ENCODE measurements at places on chromosomes 7 and 10.
A peak's percentile ranks its signal among the peaks of the same experiment; 100 is the strongest.

DNA sequence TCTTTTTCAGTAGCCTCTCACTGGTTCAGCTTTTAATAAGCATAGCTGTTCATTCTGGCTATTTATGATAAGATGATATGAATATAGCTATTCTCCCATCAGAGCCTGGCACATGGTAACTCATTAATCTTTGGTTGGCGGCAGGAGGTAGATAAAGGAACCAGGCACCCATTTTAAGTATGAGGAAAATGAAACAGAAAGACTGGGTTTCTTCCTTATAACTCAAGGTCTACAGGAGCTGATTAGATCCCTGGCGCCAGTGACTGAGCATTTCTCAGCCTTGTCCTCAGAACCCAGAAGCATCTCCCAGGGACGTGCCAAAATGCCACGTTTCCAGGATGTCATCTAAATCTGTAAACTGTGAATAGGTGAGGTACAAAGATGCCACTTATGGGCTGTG lies 141.9 kb downstream of the TCF7L2 start:
- DNase-seq, result no peak

DNA sequence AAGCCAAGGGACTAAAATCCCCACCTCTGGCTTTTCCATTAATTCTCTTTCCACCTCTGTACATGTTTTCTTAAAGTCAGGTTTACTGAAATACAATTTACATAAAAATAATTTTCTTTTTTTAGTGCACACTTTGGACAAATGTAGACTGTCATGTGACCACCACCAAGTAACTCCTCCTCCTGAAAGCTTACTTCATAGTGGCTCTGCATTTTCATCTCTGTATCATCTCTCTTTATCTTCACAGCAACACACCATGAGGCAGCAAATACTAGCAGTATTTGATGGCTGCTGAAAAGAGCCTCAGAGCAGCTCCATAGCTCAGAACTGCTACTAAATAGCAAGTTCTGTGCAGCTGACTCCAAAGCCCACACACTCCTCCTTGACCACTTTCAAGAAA lies 17.3 kb downstream of the WDFY4 start:
- no peak for DNase-seq

- no peak for DNase-seq
These were observed 56.9 kb downstream of the GRB10 start for GRCh38 chr7:50725774-50726173.

GRCh38 chr10:71205468-71205867 lies 6.9 kb upstream of the UNC5B start:
- DNase-seq, result no peak

GRCh38 chr10:5742116-5742515 lies 57.5 kb downstream of the TASOR2 start:
- DNase-seq, result no peak

GRCh38 chr7:14242175-14242574 lies 252.7 kb upstream of the ETV1 start:
- DNase-seq, result no peak

DNA sequence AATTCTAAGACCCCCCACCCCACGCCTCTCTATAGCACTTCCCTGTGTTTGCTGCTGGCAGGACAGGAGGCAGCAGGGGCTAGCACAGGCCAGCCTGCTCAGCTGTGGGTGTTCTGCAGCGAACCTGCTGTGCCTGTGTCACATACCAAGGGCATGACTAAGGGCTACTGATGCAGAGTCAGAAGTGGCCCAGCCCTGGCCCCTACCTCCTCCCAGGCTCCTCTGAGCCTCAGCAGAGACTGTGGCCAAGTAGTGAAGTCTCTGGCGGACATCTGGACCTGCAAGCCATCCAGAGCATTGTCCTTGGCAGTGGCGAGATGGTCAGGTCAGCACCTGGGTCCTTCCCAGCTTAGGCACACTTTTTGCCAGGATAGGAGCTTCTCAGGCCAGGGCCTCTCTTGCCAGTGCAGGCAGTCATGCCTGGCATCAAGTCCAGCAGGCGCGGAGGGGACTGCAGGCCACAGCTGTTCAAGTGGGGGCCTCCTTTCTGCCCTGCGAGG lies 116.3 kb upstream of the RET start:
- DNase-seq, result no peak

- DNase-seq, result peak; percentile 63
These were observed 130.6 kb downstream of the SPAG6 start for GRCh38 chr10:22475651-22476600.

GRCh38 chr7:141287936-141288335 lies 214.1 kb downstream of the TMEM178B start:
- DNase-seq, result no peak

DNA sequence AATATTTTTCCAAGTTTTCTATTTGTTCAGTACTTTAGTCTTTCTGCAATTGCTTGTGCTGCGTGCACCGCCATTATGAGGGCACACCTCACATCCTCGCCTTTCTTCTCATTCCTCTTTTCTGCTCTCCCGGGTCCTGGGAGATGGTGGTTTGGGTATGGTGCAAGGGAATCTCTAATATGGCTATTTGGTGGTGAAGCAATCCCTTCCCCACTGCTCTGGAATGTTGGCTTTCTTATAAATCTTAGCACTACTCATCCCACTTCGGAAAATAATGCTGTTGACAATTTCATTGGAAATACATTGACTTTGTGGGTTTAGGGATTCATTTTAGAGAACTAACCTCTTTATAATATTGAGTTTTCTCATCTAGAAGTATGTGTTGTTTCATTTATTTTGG lies 1.9 kb upstream of the GCK start:
- DNase-seq, result no peak

DNA sequence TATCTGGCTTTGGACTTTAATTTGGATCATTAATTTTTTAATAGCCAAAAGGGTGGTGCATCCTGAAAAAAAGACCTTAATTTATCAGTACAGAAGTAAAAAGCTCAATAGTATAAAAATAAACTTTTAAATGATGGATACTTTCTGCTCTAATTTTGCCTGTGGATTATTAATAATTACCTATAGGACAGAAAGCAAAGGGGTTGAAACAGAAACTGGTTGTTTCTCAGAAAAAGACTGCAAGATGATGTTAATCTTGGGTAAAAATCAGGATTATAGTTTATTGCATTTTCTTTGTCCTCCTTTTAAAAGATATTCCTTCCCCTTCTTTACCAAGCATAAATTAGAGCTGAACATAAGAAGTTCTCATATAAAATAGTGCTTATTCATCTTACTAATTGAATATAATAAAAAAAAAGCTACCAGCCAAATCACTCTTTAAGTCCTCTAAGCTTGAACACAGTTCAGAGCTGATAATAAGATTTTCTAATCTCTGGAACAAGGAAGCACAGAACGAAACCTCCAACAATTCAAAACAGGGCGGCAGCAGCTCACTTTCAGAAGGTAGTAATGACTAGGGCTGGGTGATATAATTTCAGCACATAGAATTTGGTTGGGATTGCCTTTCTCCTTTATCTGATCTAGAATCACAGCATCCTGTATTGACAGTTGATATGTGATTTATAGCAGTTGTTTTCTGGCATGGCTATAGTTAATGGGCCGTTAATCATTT lies 8.1 kb upstream of the GPR85 start:
- no peak for DNase-seq

DNA sequence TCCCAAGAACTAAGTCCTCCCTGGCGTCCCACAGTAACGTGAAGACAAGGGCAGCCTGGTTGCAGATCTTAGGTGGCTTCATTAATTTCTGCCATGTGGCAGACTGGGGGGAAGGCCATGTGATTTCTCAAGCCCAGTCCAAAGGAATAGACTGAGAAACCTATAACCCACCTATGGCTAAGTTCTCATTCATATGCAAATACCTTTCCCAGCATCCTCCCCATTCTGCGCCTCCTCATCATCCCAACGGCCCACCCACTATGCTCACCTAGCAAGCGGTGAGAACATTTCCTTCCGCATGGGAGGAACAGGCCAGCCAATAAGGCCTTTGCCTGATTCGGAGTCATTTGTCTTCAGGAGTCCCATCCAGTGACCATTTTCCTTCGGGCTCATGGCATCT lies 8.2 kb upstream of the CLEC2L start:
- no peak for DNase-seq

DNA sequence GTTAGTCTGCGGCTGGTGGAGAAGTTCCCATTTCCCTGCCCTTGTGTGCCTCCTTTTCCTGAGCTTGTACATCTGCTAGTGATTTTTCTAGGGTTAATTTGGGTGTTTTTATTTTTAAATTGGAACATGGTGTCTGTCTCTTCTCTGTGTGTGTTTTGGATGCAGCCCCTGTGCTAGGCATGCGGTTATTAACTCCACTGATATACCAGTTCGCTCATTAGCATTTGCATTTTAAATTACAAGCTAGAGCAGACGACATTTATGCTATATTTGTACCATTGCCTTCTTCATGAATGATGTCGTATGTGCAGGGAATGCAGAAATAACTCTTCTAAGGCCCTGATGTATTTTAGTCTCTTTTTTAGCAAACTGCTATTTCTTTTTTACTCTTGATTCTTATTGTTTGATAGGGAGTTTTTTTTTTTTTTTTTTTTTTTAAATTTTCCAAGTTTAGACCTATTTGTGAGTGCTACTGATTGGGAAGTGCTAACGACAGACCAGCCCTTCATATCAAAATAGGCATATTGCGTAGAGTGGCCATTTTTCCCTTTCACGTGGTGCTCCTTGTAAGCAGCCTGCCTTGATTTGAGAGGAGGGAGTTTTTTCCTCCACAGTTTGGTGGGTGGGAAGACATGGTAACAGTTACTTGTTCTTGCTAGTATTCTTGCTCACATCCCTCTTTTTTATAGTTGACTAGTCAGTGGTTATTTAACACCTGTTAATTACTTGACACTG lies 89.6 kb downstream of the LRRC4 start:
- no peak for DNase-seq

DNA sequence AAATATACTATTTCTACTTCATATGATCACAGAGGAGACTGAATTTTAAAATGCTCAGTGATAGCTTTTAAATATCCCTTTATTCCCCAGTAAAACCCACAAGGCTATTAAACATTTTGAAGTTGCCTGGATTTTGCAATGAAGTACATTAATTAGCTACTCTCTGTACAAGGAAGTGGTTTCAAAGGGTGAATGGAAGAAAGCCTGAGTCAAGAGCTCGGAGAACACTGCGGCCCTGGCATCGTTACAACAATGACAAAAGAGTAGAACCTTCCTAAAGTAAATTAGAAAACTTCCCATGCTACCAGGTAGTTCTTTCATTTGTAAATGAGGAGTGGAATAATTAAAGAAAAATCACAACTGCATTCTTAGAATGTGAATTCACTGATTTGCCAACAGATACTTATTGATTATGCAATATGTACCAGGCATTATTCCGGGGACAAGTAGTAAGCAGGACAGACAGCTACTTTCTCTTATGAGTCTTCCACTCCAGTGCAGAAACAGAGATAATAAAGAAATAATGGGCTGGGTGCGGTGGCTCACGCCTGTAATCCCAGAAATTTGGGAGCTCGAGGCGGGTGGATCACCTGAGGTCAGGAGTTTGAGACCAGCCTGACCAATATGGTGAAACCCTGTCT lies 63.0 kb downstream of the ZNF22 start:
- DNase-seq, result no peak

GRCh38 chr10:131149111-131149510 lies 162.4 kb downstream of the TCERG1L start:
- no peak for DNase-seq

DNA sequence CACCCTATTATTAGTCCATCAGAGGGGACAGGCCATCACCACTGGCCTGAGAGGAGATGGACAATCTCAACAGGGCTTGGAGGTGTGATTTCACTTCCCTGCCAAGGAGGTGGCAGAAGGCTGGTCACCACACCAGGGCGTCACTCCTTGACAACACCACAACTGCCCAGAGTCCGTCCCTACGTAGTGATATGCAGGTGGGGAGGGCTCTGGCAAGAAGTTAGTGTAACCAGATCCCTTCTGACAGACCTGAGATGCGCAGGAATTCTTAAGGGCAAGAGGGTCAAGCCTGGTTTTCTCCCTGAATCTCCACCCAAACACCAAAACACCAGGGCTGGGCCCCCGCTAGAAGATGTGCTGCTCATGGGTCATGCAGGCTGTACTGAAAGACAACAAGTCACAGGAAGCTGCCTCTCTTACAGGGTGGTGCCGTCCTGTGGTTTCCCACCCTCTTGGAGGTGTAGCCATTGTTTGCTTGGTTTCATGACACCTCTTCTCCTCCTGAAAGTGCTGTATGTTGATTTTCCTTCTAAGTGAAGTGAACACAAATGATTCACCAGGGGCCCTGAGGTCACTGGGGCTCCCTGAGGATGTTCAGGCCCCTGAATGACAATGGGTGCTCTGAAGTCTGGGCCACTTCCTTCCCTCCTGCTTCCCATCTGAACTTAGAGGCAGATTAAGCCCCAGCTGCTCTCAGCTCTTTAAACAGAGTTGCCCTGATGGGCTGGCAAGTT lies 27.1 kb downstream of the ATXN7L1 start:
- peak; percentile 79 for DNase-seq

DNA sequence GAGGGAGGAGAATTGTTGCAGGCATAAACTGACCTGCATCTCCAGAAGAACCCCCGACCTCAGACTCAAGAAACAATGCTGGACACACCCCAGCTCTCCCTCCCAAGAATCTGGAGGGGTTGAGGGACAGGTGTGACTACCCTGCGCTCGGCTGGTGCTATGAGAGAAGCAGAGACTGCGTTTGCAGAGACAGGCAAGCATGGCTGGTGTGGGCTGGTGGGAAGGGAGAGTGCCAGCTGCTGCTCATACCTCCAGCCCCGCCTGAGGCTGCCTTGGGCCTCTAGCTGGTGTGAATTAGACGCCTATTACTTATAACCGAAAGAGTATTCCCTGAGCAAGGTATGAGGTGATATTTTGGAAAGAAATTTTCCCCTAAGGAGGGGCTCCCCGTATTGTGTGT lies 48.3 kb upstream of the DDC start:
- no peak for DNase-seq

DNA sequence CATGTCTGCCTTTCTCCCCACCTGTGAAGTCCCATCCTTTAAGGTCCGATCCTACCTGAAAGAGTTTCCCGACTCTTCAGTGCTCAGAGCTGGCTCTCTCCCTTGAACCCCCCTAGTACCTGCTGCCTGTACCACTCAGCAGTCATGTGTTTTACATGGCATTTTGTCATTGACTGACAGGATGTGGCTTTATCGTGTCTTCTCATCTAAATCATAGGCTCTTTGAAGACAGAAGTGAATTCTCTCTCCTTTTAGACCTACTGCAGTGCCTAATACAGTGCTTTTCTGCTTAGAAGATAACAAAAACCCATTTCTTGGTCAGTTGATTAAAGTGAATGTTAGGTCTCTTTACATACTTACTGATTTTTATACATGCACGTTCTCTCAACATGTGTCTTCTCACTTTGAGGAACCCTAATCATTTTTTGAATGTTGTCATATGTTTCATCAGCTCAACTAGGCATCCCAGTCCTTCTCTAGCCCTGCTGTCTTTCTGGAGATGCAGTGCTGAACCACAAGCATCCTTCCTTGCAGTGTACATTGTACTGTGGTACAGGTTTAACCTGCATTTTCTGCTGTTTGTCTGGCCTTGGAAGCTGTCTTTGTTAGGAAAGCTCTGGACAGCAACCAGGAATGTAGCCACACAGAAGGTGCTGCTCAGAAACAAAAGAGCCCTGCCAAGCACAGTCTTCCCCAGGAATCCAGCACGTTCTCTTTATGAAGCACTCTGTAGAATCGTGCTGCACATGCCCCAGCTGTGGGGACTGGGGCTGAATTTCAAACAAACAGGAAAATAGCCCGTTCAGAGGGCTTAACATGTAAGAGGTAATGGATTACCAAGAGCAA lies 28.1 kb upstream of the LRRC4 start:
- no peak for DNase-seq

GRCh38 chr7:8117195-8117594 lies 144.8 kb downstream of the ICA1 start:
- no peak for DNase-seq

All from activated T-cell treated with anti-CD3 and anti-CD28 coated beads, Interleukin-2, amount 50 U/mL, for 48 hours (primary cell).